T-helper 1 cell (primary cell): ENCODE measurements at places on chromosomes 16 and 17.

DNA sequence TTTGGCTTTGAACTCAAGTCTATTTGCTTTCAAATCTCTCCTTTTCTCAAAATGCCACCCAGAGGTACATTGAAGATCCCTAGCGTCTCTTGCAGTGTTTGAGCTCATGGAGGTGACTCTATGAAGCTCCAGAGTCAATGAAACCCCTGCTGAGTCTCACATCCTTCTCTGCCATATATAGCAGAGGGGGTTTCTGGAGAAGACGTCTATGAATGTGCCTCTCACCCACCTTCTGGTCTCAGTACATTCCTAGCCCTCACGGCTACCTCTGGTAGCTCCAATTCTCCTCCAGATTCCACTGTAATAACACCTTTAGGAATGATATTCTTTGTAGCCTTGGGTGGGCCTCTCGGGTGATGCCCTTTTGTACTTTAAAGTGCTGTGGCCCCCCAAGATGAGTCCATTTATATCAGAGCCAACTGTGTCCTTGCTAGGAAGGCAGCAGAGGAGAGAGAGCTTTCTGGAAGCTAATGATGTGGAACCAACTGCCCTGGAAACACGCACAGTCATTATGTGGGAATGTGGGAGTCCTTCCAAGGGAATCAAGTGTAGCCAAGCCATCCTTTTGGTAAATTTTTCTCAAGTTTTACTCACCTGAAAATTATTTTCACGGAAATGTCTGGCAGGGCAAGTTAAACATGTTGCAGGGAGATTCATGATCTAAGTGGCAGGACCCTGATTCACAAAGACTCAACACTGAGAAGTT, 123.4 kb downstream of the ASIC2 start:
- DNase-seq: no peak

- no peak for DNase-seq
Measured at GRCh38 chr17:49975531-49975930, 6.5 kb downstream of the DLX4 start.

- DNase-seq: no peak
Measured at GRCh38 chr17:16935786-16936185, 36.1 kb downstream of the TNFRSF13B start.

GRCh38 chr16:16036359-16036792, 87.0 kb downstream of the ABCC1 start:
- no peak for DNase-seq

DNA sequence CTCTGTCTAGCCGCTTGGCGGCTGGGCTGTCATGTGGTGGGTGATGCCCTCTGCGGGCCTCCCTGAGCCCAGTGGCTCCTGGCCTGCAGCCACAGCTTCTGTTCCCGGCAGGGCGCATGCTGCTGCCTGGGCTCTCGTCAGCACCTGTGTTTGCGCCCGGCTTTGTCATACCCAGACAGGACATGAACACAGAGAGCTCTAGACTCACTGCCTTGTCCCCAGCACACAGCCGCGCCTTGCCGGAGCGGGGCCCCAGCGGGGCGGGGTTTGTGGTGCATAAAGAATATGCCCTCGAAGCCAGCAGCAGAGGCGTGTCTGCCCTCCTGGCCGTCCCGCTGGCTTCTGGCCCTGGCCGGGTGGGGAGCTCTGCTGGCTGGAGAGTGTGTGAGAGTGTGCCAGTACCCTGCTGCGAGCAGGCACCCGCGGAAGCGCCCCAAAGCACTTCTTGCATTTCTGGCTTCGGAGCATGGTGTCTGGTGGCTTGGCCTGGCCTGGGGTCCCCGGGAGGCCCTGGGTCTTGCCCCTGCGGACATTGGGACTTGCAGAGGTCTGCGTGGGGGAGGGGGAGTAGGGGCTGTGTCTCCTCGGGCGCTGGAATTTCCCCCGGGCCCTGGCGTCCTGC, 14.4 kb downstream of the ASPSCR1 start:
- no peak for DNase-seq

DNA sequence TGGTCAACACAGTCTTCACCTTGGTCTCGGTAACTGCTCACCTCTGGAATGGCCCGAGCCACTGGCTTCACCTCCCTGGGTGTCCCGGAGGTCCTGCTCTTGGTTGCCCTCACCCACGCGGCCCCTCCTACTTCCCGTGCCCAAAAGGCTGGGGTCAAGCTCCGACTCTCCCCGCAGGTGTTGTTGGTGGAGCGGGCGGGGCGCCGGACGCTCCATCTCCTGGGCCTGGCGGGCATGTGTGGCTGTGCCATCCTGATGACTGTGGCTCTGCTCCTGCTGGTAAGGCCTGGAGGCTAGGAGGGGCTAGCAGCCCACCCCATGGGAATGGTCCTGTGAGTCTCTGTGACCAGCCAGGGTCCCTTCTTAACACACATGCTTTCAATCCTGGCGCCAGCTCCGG, 3.4 kb downstream of the SLC2A4 start:
- DNase-seq: no peak

GRCh38 chr16:24539850-24540601, 660 bp downstream of the RBBP6 start:
- peak; percentile 38 for DNase-seq

DNA sequence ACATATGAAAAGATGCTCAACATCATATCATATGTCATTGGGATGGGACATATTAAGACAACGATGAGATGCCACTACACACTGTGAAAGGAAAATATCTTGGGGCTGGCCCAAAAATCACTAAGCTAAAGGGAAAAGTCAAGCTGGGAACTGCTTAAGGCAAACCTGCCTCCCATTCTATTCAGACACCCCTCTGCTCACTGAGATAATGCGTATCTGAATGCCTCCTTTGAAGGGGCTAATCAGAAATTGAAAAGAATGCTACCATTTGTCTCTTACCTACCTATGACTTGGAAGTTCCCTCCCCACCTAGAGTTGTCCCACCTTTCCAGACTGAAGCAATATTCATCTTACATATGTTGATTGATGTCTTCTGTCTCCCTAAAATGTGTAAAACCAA, 11.2 kb upstream of the TRIM25 start:
- DNase-seq: no peak

DNA sequence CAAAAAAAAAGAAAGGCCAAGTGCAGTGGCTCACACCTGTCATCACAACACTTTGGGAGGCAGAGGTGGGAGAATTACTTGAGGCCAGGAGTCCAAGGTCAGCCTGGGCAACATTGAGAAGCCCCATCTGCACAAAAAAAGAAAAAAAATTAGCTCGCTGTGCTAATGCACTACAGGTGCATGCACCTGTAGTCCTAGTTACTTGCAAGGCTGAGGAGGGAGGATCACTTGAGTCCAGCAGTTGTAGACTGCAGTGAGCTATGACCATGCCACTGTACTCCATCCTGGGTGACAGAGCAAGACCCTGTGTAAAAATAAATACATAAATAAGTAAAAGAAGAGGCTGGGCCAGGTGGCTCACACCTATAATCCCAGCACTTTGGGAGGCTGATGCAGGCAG, 39.7 kb downstream of the DCAKD start:
- DNase-seq: no peak

DNA sequence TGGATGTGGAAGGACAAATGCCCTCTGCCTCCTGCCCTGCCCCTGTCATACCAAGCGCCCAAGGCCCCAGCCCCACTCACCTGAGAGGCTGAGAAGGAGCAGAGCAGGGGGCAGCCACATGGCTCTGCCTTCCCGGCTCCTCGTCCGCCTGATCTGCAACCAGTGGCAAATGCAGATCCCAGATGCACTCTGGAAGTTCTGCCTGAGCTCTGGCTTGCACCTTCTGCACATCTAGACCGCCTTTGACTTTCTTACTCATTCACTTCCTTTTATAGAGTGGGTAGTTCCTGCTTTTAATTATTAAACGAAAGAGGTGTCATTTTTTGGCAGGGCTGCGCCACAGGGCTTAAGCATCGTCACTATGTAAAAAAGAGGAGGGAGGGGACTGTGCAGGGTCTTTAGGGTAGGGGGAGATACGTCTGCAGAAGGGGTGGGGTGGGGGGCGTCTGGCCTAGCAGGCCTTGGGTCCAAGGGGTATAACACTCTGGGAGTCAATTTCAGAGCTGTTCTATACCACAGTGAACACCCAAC, at the start of gene CD300LB:
CD300LB (minus strand) TSS at position 245 of the 531 bp plus-strand sequence; CDS start at position 120, 125 bp downstream.
- DNase-seq: no peak

DNA sequence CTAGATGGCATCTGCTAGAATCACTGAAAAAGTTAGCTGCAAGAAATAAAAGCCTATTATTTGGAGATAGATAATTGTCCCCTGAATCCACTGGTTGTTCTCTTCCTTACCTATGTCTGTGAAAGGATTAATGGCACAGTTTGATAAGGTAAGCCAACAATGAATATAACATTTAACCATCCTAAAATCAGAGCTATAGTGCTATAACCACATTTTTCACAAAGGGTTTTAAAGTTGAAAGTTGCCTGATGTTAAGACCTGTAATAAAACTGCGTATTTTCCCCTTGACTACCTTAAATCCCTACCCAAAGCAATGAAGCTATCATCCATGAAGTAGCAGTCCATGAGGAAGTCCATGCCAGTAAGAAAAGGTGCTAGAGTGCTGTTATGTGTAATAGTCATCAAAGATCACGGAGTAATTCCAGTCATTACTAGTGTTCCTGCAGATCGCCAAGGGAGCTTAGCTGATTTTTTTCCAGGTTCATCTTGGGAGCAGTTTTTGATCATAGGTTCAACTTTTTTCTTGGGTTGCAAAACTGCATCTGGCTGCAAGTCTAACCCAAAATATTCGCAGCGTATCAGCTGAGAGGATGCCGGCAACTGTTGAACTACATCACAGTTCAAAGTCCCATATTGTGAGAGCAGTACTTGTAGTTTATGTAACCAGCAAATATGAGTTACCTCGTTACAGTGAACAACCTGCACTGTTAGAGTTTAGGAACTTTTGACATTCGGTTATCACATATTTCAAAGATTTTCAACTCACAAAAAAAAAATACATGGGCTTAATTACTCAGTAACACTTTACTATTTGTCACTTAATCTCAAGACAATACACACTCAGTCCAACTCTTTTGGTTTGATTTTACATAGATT, 18.2 kb upstream of the RSL1D1 start:
- no peak for DNase-seq

- DNase-seq: no peak
Measured at GRCh38 chr17:33500151-33500550, 207.1 kb upstream of the ASIC2 start.

- no peak for DNase-seq
Measured at GRCh38 chr17:28110184-28110583, 67.7 kb downstream of the NLK start.

DNA sequence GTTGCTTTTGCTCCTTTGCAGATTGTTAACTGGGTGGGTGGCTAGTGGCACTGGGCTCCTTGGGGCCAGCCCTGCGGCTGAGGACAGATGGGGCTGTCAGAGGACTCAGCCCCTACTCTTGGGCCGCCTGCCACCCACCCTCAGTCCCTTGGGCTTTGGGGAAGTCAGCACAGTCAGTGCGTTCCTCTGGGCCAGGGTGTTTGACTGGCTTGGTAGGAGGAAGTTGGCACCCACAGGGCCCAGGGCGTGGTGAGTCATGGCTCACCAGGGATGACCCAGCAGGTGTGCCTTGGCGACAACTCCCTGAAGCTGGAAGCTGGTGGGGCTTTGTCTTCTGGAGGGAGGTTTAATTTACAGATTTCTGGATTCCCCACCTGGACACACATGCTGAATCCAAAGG, 32.4 kb downstream of the HAPSTR1 start:
- no peak for DNase-seq

DNA sequence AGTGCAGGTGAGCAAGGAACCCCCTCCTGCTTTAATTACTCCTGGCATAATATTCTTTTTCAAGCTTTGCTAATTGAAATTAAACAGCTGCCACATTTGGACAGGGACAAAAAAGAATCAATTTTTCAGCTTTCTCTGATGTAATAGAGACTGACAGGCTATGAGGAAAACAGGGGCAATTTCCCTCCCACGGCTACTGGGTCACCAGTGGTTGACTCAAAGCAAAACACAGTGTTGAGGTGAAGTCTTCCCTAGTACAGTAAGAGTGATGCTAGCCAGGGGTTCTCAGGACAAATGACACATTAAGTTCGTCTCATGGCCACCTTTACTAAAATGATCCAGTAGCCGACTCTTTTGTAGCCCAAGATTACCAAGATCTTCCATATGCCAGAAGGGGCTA, 38.6 kb upstream of the PMFBP1 start:
- DNase-seq: no peak
